ENCODE measurements at places on chromosomes 7 and 10.

- no peak for DNase-seq
These were observed 22.6 kb upstream of the PRTFDC1 start for GRCh38 chr10:24974976-24975375.

- no peak for DNase-seq
These were observed 12.1 kb downstream of the HKDC1 start for GRCh38 chr10:69232252-69232651.

- no peak for DNase-seq
These were observed 317.9 kb upstream of the KLF6 start for GRCh38 chr10:4102802-4103344.

DNA sequence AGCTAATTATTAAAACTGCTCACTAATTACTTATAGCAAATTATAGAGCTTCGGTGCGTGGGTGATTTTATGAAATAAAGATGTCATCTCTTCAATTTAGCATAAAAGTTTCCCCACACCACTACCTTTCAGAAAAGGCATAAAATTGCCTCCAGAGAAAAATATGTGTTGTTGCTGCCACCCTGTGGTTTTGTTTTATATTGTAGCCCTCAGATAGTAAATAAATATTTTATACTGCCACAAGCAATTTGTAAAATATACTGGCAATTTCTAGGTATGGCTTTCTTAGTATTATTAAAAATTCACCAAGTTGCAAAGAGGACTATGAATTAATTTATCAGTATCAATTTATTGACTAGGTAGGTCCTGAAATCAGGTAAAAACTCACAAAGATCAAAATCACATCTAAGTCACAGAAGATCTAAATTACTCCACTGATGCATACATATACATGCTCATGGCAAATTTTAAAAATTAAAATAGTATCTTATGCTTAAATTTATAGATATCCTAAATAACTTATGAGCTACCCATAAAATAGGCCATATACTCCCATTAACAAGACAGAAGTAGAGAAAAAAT lies 26.5 kb downstream of the ASNS start:
- DNase-seq = peak; percentile 9

GRCh38 chr7:148939128-148939755 lies 55.2 kb upstream of the EZH2 start:
- no peak for DNase-seq

- DNase-seq = no peak
These were observed 213.1 kb downstream of the CREB5 start for GRCh38 chr7:28625432-28625831.

DNA sequence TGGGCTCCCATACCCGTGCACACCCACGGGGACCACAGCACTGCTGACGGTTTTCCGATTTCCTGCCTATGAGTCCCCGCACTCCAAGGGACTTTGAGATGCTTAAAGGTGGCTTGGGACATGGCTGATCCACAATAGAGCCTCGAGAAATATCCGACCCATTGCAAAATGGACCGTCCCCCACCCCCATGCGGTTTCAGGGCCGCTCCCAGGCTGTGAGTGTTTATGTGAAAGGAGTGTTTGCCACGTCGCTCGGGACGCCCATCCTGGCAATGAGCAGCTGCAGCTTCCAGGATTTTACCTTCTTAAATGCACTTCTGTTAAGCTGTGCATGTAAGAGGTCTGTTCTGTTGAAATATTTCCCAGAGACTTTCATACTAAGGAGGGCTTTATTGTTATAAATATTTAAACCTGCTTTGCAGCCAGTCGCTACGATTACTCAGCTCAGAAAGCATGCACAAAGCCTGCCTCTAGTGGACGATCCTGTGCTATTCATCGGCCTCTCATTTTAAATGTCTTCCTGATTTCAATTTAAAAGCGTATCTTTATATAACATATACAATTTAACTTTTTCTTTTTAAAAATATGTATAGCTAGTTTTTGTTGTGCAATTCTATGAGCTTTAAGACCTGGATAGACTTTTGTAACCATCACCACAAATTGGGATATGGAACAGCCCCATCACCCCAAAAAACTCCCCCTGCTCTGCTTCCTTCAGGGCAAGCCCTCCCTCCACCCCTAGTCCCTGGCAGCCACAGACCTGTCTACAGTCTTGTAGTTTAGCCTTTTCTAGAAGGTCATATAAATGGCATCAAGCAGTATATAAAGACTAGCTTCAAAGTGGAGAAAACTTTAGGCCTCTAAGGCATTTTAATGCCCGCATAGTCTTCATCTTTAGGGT lies 418.3 kb downstream of the PAXIP1 start:
- DNase-seq = no peak

- DNase-seq = no peak
These were observed 70.6 kb upstream of the ZMIZ2 start for GRCh38 chr7:44678101-44678470.

GRCh38 chr10:27494116-27494805 lies 9.8 kb upstream of the RAB18 start:
- no peak for DNase-seq

Data from neural crest cell (in vitro differentiated cells).